NCI-H1092 (cell line): ENCODE measurements at places on chromosomes 3 and 15.

- DNase-seq, result no peak
Observed at GRCh38 chr15:85380812-85381642, 624 bp downstream of the AKAP13 start.

- DNase-seq, result no peak
Observed at GRCh38 chr3:81764002-81764401, 2.6 kb upstream of the GBE1 start.

- DNase-seq, result no peak
Observed at GRCh38 chr3:11703146-11703545, 59.4 kb upstream of the VGLL4 start.

DNA sequence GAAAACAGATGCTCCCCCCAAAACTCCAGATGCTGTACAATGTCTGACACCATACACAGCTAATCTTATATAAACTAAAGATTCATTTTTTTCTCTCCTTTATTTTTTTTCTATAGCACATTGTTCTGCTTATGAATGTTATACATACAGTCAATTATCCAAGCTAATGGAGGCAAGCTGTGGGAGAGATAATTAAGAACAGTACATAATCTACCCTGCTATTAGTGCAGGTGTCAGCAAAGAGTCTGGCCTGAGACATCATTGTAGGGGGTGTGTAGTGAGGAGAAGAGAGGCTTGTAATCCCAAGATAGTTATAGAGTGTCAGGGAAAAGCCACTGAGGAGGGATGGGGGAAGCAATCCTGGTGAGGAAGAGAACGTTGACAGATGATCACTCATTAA lies 25.4 kb upstream of the CHMP2B start:
- DNase-seq, result no peak

GRCh38 chr3:15959434-15959811 lies 161.6 kb upstream of the ANKRD28 start:
- DNase-seq, result no peak

DNA sequence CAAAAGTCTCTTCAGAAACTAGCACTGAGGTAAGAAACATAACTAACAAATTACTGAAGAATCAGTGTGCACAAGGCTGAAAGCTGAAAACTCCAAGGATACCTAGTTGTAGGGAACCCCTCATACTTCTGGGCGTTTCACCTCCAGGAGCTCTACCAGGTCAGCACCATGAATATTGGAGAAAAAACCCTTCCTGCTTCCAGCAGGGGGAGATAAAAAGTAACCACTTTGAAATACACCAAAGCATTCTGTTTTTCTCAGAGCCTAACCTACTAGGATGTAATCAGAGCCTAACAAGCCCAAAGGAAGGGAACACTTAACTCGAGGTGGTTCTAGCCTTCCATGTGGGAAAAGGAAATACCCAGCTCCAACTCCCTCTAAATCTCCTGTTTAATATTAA lies 175.8 kb upstream of the MME start:
- no peak for DNase-seq

- no peak for DNase-seq
Observed at GRCh38 chr3:185381320-185382058, 18.6 kb downstream of the MAP3K13 start.

DNA sequence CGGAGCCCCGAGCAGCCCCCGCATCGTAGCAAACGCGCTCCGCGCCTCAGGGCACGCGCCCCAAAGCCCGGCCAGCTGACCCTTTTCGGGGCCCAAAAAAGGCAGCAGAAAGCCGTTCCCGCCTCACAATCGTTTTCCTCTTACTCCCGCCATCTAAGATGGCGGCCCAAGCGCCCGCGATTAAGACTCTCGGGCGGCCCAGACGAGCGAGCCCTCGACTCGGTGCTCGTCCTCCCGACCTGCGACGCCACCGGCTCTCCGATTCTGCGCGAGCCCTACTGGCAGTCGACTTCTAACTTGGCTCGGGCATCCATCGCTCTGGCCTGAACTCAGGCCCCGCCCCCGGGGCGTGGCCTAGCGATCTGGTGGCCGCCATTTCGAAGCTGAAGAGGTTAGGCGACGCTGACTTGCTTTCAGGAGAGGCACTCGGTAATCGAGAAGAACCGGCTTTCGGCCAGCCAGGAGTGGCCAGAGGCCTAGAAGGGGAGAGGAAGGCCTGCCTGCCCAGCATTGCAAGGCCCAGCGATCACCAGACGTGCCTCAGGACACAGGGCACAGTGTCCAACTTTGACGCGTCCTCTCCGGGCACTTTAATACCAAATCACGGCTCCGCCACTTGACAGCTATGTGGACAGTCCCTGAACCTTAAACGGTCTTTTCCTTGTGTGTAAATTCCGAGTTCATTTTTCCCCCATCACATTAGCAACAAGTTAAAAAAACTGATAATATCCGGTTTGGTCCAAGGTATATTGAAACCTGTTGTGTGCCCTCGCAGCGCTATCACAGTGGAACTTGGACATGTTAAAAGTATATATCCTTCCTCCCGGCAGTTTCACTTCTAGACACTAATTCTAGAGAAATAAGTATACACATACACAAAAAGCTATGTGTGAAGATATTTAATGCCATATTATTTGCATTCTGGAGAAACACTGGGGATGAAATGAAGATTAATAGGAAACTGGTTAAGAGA lies at the start of gene RAF1:
Gene RAF1 (minus strand): TSS at position 182 of the 973 bp plus-strand sequence. CDS start 45,396 bp downstream, outside the sequence.
- DNase-seq, result peak; percentile 98

GRCh38 chr3:111684640-111685039 lies 89.5 kb upstream of the ZBED2 start:
- DNase-seq, result no peak

DNA sequence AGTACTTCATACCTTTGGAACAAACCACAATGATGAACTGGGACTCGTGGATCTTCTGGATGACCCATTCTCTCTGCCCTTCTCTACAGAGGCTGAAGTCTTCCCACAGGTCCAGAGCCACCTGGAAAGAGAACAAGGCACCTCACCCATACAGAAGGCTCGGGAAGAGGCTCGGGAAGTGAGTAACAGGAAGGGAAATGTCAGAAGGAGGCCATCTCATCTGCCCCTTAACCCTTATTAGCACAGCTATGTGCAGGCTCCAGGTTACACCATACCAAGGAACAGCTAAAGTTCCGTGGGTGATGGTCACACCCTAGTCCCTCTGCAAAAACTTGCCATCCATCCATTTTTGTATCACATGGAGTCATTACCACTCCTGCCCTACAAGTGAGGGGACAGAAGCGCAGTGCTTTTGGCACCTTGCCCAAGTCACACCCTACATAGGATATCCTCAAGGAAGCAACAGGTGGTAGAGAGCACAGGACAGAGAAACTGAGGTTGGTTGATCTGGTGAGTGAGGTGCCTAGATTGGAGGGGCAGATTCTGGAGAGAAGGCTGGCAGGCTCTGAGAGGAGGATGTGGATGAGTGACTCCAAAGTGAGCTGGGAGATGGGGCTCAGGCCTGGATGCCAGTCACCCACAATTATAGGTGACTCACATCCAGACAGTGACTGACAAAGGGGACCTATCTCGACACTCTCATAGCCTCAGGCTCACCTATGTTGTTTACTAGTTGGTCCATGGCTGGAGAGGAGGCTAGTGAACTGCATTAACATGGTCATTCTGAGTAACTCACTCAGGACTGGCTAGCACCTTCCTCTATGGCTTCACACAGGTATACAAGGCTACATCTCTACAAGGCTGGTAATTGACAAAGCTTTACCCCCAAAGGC lies 38.2 kb downstream of the SPATA12 start:
- no peak for DNase-seq

GRCh38 chr3:27596921-27597320 lies 112.7 kb upstream of the SLC4A7 start:
- no peak for DNase-seq

- no peak for DNase-seq
Observed at GRCh38 chr3:124318656-124319055, 326.7 kb upstream of the ROPN1 start.

DNA sequence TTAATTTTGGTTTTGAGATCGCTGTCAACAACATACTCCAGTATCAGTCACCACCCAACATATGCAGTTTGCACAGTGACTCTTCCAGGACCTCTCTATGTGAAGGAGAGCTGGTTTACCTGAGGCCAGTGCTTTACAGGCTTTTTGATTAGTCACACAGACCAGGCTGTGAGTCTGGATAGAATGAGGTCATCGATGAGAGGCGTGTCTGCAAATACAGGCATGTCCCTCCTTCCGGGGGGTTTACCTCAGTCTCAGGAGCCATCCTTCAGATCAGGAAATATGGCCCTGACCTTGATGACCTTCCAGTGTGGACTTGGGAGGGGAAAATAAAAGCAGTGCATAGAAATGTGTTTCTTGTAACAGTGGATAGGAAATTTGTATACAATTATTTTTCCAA lies 46.9 kb downstream of the KBTBD12 start:
- no peak for DNase-seq

- no peak for DNase-seq
Observed at GRCh38 chr15:75112848-75113492, 88.7 kb upstream of the C15orf39 start.

DNA sequence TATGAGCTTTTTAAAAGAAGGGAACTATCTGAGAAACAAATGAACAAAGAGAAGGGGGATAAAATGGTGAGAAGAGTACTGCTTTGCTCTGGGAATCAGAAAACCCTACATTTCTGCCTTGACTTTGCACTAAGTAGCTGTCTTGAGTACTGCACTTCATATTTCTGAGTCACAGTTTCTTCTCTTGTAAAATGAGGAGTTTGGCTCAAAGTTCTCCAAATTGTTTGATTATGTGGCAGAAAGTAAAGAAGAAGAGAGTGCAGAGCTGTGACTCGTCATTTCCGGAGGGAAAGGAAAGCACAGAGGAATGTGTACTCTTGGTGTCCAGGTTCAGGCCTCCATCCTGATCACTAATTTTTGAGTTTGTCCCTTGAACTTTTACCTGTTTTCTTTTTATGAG lies 54.7 kb downstream of the TP63 start:
- DNase-seq, result no peak

- no peak for DNase-seq
Observed at GRCh38 chr3:42176242-42177034, 85.3 kb downstream of the TRAK1 start.

- DNase-seq, result no peak
Observed at GRCh38 chr3:62355703-62356102, 17.6 kb downstream of the FEZF2 start.

- no peak for DNase-seq
Observed at GRCh38 chr15:39300451-39301153, 280.3 kb upstream of the THBS1 start.

GRCh38 chr15:95629503-95630168 lies 700.9 kb upstream of the NR2F2 start:
- no peak for DNase-seq

DNA sequence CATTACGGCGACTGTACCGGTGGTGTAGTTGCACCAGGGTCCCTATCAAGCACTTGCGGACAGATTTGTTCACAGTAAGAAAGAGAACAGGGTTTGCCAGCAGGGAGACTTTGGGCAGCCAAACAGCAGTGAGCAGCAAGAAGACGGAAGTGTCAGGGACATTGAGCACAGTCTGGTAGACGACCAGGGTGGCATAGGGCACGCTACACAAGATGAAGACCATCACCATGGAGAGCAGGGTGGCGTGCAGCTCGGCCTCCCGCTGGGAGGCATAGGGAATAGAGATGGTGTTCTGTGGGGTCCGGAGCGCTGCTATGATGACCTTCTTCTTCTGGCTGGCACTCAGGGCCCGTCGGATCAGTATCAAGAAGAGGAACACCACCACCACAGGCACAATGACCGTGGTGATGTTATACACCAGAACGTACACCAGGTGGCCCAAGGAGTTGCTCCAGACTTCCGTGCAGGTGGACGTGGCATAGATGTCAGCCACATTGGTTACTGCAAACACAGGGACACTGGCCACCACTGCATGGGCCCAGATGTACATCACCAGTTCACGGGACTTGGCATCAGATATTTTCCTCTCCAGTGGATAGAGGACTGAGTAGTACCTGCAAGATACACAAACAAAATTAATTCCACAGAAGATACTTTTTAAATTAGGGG lies 19.1 kb upstream of the FSIP1 start:
- DNase-seq, result no peak

DNA sequence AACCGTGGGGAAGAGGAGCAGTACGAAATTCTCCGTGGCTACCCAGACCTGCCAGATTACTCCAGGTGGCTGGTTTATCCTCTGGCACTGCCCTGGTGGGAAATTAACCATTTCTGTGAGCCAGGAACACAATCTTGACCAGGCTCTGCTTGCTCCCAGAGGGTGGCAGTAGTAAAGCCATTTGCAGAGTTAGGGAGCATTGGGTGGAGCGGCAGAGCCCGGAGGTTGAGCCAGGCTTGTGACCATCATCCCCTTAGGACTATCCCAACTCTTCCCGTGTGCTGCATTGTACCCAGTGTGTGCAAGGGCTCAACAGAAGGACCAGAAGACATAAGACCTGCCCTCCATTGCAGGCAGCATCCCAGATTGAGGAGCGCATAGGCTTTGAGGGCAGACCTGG lies 5.3 kb downstream of the KNG1 start:
- no peak for DNase-seq

GRCh38 chr3:32577581-32578556 lies 7.2 kb upstream of the DYNC1LI1 start:
- DNase-seq, result no peak
